ENCODE measurements at places on chromosomes 5 and 9.

DNA sequence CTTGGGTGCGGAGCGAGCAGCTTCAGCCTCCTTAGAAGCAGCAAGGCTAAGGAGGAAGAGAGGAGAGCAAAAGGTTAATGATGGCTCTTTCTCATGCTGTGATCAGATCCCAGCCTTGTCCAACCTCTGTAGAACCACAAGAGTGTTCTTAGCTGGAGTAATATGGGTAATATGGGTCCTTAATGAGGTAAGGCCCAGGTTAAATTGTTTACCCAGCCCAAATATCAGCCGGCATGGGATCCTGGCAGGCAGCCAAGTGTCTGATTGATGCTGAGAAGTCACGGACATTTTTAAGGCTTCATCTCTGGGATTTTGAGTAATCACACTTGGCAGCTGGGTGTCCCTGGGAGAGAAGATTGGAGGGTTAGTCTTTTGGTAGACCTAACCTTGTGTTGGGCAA is 32.3 kb downstream of the GLRA1 start:
- DNase-seq = no peak

- DNase-seq = no peak
Observed at GRCh38 chr9:131402738-131403492, 9.0 kb downstream of the PRRC2B start.

DNA sequence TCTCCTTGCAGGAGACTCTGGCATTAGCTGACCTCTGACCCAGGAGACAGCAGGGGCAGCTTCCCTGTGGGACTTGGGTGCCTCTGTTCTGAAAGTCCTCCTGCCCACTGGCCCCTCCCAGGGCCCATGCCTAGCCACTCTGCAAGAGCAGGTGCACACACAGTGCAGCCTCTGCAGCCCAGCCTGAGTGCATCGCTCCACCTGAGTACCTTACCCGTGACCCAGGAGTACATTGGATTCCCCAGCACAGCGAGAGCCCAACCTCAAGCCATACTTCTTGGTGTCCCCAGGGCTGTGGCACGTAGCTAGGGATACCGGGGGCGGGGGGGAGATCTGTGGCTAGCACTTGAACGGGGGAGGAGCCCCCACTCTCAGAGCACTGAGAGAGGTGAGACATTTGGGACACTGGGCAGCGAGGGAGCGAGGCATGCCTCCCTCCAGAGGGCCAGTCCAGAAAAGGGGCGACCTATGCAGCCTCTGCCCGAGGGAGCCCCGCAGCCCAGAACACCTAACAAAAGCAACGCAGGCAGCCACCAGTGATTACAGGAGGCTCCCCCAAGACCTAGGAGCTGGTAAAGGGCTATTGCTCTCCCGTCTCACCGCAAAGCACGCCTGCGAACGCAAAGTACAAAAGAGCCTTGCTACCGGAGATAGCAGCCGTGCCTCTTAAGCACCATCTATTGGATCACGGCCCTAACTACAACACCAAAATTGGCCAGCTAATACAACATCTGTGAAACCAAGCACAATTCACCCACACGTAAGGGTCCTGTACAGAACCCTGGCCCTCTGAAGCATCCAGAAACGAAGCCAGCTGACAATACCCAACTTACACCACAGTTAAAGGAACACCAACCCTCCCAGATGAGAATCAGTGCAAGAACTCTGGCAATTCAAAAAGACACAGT is 826 bp upstream of the PRDM9 start:
- DNase-seq = no peak

GRCh38 chr9:72509635-72510034 is 11.8 kb upstream of the TMC1 start:
- DNase-seq = no peak

GRCh38 chr9:134936346-134937163 is 18.8 kb upstream of the FCN1 start:
- no peak for DNase-seq

DNA sequence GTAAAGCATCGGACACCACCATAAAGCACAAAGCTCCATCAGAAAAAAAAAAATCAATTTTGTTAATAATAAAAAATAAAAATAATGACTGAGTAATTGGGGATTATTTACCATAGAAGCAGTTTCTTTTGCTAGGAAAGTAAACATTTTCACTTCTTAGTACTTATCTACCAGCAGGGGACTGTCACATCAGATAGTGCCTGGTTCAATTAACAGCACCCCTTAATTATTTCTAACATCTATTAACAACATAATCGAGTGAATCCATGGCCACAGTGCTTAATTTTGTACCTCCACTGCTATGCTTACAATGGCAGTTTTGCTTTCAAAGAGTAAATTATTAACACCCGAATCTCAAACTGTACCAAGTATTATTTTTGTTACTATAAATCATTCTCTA is 221.7 kb downstream of the SMARCA2 start:
- no peak for DNase-seq

GRCh38 chr9:87020169-87020950 is 73.1 kb upstream of the GAS1 start:
- DNase-seq = no peak

GRCh38 chr5:146005264-146005663 is 68.9 kb downstream of the SH3RF2 start:
- no peak for DNase-seq

DNA sequence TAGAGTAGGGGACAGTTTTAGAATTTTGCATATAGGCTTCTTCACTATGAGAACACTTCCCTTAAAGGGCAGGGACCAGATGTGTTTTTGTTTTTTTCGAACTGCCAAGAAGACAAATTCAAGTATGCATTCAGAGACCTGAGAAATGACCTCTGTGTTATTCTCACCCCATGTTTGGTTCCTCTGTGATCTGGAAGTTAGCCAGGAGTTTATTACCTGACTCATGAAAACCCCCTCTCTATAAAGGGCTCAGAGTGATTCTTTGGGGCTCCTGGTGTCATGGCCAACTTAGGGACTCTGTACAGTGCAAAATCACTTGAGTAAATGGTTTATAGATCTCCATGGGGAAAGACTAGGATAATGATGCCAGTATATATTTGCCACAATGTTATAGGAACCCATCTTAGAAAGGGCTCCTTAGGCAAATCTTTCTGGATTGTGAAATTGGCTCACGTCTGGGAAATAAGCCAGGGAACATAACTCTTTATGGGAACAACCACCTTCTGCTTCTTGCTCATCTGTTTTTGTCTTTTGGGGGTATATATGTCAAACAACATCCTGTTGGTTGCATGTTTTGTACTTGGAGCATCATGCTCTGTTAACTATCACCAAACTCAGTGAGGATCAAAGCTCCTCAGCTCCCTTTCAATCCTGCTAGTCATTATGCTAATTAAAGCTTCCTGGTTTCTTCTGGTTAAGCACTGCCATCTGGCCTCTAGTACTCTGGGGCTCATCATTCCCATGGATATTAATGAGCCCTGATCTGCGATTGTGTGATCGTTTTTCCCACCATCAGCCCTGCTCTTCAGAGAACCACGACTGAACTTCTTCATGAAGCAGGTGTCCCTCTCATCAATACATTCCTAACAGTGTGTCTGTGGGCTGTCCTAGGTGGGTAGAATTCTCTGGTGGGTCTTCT is 173.4 kb upstream of the CDH12 start:
- no peak for DNase-seq

DNA sequence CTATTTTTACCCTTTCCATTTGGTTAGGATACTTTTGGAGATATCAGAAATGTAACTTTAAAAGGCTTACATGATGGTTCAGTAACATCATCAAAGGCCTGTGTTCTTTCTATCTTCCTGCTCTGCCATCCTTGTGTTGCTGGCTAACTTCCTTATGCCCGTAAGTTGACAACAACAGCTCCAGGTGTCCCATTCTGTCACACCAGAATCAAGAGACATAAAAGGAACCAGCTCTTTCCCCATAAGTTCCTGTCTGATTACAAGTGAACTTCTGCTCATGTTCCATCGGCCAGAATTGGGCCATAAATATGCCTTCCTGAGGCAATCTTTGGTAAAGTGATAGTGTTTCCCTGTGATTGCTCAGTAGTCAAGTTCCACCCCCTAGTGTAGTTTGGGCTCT is 92.4 kb downstream of the FAM170A start:
- no peak for DNase-seq

DNA sequence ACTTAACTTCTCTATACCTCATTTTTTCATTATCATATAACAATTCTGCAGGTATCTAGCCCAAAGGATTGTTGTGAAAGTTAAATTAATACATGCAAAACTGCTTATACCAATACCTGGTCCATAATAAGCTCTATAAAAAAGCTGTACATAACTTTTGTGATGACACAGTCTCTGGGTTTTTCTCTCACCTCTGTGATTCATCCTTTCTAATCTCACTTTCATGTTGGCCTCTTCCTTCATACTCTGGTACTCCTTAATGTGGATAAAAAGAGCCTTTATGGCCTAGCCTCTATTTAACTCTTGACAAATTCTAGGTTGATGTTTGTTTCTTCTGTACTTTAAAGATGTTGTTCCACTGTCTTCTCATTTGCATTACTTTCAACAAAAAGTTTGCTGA is 162.9 kb upstream of the ACOT12 start:
- no peak for DNase-seq

DNA sequence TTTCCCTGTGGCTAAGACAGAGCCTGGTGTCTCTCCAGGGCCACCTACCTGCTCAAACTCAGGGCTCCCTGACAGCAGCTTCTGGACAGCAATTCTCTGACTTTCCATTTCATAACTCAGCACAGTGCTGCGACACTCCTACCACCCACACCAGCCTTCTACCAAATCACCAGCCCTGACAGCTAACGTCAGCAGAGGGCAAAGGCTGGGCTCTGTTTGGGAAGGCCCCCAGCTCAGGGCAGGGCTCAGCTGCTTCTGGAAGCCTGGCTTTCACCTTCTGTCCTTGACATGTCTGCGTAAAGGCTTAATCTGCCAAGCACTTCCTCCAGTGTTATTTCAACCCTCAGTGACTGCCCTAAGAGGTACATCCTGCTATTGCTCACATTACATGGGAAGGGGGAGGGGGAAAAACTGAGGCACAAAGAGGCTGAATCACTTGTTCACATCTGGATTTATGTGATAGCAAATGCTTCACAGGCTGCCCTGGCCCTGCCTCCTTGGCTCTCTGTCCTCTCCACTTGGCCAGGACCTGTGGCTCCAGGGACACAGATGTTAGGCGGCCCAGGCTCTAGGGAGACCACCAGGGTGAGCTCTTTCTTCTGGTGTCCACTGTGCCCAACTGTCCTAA is 102.5 kb upstream of the PANK3 start:
- DNase-seq = no peak

DNA sequence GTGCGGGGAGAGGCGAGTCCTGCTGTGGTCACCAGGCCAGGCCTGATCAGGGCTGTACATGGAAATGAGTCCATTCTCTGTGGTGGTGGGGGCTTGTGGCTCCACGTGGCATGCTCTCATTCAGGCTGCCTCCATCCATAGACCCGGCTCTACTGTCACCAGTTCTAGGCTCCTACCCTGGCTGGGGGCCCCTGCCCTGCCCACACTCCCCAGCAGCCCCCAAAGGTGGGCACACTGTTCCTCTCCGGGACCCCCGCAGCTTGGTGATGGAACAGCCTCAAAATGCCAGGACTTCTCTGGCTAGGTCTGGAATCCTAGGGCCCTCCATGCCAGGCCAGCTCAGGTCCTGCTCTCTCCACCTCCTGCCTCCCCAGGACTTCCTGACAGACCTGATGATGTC is 111.7 kb downstream of the DAB2IP start:
- DNase-seq = no peak

DNA sequence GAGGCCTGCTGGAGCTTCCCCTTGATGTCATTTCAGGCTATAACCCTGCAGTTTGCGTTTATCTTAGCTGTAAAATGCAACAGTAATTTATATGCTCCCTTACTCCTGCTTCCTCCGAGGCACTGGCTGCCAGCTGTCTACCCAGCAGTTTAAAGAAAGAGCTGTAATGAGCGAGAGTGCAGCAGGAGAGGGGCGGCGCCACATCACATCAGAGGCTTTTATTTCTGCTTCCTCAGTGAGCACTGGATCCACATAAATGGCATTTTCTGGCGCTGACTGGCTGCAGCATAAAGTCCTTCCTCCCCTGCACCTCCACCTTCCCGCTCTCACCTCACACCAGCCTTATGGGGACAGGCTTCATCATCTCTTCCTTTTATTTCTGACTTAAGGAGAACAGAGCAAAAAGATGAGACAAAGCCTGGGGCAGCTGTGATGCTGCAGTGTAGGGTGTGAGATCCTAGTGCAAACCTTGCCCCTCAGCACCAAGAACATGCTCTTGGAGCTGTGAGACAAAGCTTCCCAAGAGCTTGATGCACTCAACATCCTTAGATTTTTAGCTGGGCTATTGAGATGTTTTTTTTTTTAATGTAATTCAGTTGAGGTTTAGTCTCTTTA is 829.6 kb upstream of the ZNF608 start:
- DNase-seq = no peak

DNA sequence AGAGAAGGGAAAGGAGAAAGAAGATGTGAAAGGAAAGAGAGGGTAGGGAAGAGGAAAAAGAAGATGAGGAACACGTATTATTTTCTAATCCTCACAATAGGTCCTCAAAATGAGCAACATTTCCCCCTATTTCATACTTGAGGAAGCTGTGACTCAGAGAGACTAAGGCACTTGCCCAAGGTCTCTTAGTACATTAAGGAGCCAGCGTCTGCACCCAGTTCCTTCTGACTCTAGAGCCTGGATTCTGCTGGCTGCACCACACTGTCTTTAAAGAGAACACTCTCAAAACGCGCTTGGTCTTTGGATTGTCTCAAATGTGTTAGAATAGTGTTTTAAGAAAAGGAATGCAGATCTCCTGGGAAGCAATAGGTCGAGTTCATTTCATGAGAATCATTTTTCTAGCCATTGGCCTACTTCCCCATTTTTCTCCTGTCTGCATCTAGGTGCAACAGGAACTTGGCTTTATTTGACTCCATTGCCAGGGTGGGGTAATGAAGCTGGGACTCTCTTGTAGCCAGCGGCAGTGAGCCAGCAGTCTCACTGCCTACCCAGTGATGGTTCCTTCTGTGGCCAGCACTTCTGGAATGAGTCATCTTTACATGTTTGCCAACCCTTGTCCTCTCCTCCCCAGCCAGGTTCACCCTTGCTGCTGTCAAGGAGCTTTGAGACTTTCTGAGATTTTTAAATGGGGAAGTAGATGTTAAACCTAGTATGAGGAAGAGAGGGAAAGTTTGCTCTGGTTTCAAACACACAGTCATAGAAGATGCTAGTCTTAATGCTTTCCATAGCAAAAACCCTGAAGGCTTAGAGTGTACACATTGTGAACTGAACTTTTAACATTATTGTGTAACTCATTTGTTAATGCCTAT is 82.7 kb downstream of the DOCK8 start:
- no peak for DNase-seq

- no peak for DNase-seq
Observed at GRCh38 chr9:96177005-96177718, 124.8 kb downstream of the HSD17B3 start.
